ENCODE measurements at places on chromosomes 11 and 22.

DNA sequence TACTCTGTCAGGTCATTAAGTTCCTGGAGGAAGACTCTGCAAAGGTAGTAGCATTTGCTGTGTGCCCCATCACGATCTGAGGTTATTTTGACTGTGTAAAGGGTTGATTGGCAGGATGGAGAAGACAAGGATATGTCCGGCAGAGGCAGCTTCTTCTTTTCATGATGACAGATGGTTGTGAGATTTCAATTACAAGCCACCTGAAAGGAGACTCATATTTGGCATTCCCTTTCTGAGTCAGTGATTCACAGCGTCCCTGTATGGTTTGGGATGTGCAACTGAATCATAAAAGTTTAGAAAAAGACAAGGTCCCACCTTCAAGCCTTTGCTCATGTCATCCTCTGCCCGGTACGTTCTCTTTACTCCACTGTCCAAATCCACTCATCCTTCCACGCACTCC lies 113.4 kb downstream of the MTNR1B start:
- DNase-seq = no peak

DNA sequence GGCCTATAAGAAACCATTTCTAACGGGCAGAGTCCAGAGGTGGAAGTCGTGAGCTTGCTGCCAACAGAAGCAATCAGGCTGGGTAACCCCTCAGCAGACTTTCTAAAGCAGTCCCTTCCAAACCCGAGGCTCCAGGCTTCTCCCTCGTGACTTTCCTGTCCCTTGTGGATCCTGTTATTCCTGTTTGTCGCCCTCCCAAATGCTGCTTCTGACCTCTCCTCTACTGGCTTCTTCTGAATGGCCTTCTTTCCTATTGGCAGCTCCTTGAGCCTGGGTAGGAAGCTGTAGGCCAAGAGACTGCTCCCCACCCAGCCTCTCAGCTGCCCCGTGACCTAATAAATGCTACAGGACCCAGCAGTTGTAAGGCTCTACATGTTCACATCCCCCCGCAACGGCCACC lies 35.0 kb downstream of the MAFF start:
- no peak for DNase-seq

- DNase-seq = no peak
Observed at GRCh38 chr11:110044226-110044968, 48.8 kb upstream of the ZC3H12C start.

GRCh38 chr11:97461044-97461880 lies 1071.4 kb downstream of the JRKL start:
- no peak for DNase-seq

- peak; percentile 25 for DNase-seq
Observed at GRCh38 chr11:41201156-41201555, 258.3 kb downstream of the LRRC4C start.

- DNase-seq = peak; percentile 4
Observed at GRCh38 chr11:34558211-34558610, 44.6 kb upstream of the ELF5 start.

DNA sequence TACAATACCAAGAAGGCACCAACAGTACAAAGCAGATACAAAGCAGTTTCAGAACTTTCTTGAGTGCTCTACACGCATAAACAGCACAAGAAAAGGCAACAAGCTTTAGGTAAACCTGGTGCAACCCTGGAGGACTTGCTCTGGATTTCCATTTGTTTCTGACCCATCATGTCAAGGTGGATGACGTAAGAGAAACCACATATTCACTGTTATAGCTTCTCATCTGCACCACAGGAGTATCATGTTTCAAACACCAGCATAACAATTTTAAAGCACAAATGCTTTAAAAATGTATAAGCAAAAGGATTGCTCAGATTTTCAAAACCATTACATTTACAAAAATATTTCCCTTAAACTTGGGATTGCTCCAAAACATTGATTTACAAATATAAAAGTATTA lies 25.0 kb upstream of the YPEL1 start:
- peak; percentile 31 for DNase-seq

- no peak for DNase-seq
Observed at GRCh38 chr22:36833073-36833472, 16.2 kb upstream of the PVALB start.

- no peak for DNase-seq
Observed at GRCh38 chr22:37354261-37354660, 72.0 kb downstream of the CYTH4 start.

DNA sequence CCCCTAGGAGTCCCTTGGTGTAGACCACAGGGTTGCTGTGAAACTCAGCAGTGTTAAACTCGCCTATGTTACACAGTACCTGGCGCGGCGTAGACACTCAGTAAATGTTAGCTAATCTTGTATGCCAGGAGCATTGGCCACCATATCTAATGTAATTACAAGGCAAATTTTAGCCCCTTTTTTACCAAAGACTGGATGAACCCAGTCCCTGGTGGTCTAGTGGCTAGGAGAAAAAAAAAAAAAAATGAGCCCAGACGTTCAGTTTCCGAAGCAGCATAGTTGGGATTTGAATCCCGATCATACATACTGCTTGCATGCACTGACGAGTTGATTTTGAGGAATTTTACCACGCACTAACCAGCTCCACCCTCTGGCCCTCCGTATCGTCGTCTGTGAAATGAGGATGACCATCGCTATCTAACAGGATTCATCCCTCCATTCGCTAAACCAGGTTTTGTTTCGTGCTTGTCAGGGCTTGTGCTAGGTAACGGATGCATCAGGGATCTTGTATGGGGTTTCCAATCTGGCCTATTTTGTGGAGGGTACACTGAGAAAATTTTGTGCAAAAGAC lies 688 bp downstream of the PTS start:
- DNase-seq = no peak

DNA sequence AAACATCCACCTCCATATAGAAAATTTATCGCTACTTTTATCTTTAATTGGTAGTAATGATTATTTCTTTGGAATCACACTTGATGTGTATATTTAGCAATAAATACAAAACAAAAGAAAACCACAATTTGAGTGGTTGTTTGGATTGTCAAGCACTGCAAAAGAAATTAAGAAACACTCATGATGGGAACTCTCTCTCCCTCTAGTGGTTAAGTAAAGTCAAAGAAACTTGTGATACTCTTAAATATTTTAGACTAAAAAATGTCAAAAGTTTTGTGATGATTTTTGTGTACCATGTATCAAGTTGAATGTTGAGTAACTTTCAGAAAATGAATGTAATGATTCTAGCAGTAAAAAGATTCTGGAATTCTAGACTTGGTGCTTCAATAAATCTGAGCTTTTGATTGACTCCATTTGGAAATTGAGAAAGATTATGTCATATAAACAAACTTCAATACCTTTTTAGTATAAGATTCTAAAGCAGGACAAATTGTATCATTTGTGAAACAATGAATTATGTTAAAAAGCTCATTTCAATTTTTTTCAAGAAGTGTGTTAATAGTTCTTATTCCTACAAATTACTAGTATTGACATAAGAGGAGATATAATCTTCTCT lies 20.8 kb downstream of the MUC15 start:
- DNase-seq = peak; percentile 2

- no peak for DNase-seq
Observed at GRCh38 chr22:45565171-45565570, 62.5 kb downstream of the FBLN1 start.

- DNase-seq = no peak
Observed at GRCh38 chr22:43109921-43110443, 568 bp upstream of the BIK start.

DNA sequence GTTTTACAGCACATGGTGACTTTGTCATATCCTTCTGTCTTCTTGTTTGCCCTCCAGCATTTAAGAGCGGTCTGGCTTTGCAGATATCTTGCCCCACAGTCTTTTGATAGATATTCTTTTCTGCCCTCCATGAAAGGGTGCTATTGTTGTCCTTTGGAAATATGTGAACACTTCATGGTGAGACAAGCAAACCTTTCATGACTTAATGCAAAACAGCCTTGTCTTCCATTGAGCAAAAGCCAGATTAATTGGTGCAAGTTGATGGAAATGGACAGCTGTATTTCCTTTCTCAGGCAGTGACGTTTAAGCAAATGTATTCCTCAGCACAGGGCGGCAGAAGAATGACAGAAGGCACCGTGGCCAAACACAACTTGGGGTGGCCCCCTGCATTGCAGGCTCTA lies 4.4 kb downstream of the DCPS start:
- DNase-seq = no peak

GRCh38 chr11:1481483-1481825 lies 5.1 kb downstream of the MOB2 start:
- no peak for DNase-seq

DNA sequence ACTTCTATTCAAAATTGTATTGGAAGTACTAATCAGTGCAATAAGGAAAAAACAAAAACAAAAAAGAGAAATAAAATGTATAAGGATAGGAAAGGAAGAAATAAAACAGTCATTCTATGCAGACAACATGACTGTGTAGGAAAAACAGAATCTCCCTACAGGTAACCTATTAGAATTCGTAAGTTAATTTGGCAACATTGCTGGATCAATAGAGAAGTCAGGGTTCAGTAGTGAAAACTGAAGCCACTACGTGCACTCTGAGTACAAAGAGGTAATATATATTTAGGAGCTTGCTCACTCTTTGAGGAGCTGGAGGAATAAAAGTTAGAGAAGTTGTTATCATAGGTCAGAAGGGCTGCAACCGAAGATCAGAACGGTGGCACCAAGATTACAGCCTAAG lies 84.0 kb upstream of the BMAL1 start:
- no peak for DNase-seq

DNA sequence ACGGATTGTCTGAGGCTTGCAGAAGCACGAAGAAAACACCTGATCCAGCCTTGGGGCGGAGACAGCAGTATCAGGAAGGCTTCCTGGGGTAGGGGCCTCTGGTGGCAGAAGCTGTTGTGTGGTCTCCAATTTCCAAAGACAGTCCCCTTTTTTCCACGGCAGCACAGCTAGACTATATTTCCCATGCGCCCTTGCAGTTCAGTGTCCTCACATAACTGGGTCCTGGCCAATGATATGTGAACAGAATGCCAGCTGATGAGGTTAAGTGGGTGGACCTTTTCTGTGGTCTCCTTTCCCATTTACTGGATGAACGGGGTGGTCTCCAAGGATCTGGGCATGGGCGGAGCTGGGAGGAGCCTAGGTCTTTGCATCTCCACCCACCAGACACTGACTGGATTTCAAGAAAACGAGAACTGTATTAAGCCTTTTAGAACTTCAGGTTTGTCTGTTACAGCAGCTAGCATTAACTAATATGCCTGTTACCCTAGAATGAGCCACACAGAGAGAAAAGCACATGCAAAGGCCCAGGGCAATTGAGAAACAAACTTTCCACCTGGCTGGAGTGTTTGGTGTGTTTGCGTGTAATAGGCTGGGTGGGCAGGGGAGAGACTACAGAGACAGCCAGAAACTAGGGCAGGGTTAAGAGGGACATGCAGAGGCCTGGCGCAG lies 6.2 kb downstream of the GAL3ST1 start:
- DNase-seq = no peak

- no peak for DNase-seq
Observed at GRCh38 chr11:44763121-44763820, 36.5 kb downstream of the TSPAN18 start.

DNA sequence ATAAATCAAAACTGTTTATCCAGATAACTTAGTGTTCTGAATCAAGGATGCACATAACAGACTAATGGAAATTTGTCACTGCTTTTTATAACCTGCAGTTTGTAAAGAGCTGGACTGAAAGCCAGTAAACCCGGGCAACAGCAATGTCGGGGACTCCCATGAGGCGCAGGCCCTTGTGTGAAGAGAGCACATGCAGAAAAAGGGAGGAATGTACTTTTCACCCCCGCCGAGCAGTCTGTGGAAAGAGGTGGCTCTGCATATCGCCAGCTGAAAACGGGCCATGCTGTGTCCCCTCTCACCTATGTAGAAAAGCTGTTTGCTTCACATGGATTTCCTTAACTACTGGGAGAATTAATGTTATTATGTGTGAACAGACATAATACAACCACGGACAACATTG lies 291.2 kb downstream of the CADM1 start:
- no peak for DNase-seq

DNA sequence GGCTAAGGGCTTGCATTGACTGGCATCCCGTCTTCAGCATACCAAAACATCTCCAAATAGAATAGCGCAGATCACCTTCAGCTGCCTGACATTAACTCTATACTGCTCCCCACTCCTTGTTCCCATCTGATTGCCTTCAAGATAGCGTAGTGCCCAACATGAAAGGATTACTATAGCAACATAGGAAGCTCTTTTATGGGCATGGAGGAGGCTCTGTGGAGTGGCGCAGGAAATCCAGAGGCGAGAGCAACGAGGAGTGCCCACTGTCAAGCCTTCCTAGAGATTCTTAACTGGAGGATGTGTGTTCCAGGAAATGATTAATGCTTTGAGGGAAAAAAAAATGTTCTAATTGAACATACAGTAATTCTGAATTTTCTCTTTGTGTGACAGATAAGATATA lies 213.3 kb downstream of the CADM1 start:
- DNase-seq = no peak

DNA sequence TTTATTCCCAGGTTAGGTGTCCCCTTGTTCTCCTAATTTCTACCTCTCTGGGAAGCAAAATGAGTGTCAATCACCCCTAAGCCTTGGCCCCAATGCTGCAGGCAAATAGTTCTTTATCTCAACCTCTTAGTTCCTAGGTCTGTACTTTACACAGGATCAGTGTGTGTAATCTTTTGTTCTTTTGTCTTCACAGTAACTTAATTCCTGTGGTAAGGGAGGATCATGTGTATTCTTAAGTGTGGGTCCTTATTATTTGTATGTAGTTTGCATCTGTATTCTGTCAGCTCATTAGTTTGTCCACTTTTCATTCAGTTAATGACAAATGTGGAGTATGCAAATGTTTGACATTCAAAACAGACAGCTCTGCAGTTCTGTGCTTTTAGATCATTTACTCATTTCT lies 166.7 kb downstream of the FAT3 start:
- no peak for DNase-seq

- no peak for DNase-seq
Observed at GRCh38 chr11:97684486-97685439, 1295.0 kb downstream of the JRKL start.

GRCh38 chr11:100625041-100625440 lies 62.0 kb upstream of the ARHGAP42 start:
- no peak for DNase-seq

GRCh38 chr11:95296621-95297025 lies 65.6 kb upstream of the SESN3 start:
- no peak for DNase-seq

- peak; percentile 56 for DNase-seq
Observed at GRCh38 chr11:83292709-83293456, 6.7 kb upstream of the CCDC90B start.

DNA sequence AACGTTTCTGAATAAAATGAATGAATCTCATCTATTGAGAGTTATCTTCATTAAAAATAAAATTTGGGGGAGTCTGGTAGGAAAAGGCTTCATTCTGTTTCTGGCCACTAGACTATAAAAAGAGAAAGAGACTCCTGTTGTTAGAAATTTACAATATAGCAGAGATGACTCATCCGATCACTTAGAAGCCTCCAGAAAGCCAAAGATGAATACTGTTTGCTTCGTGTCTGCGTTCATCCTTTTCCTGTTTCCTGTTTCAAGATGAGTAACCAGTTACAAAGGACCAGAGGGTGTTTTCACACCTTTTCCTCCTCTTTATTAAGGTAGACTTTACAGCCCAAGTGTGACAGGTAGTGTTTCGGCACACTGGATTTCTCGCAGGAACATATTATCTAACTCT lies 1120.7 kb downstream of the LRRC4C start:
- DNase-seq = peak; percentile 46

Data from HS-5 (cell line).